Glomerular endothelial cell (primary cell): ENCODE measurements at places on chromosomes 4 and X.

- no peak for DNase-seq
Measured at GRCh38 chr4:75878246-75878756, 24.0 kb downstream of the PPEF2 start.

DNA sequence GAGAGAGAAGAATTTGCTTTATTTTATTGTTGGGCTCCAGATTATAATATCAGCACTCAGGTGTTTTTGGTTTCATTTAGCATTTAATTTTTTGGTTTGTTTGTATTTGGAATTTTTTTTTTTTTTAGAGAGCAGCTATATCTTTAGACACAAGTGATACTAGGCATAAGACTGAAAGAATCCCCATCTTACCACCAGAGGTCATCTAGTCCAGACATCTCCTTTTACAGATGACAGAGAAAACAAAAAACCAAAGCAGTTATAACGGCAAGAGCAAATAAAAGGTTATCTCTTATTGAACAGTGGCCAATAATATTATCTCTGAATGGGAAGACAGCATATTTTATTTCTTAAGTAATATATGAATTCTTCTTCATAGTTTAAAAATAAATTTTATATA, 22.8 kb downstream of the USP38 start:
- no peak for DNase-seq

- DNase-seq, result no peak
Measured at GRCh38 chr4:174697202-174697601, 131.8 kb downstream of the GLRA3 start.

- DNase-seq, result no peak
Measured at GRCh38 chr4:25423548-25423947, 46.5 kb downstream of the ANAPC4 start.

DNA sequence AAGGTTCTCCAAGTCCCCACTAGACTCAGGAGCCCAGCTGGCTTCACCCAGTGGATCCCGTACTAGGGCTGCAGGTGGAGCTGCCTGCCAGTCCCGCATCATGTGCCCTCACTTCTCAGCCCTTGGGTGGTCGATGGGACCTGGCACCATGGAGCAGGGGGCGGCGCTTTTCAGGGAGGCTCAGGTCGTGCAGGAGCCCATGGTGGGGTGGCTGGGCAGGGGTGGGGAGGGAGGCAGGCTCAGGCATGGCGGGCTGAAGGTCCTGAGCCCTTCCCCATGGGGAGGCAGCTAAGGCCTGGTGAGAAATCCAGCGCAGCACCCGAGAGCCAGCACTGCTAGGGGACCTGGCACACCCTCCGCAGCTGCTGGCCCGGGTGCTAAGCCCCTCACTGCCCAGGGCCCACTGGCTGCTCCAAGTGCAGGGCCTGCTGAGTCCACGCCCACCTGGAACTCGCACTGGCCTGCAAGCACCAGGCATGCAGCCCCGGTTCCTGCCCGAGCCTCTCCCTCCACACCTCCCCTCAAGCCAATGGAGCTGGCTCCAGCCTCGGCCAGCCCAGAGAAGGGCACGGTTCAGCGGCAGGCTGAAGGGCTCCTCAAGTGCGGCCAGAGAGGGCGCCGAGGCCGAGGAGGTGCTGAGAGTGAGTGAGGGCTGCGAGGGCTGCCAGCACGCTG, 72.7 kb upstream of the SLIT2 start:
- DNase-seq, result no peak

- no peak for DNase-seq
Measured at GRCh38 chr4:81447566-81448229, 24.0 kb downstream of the RASGEF1B start.

DNA sequence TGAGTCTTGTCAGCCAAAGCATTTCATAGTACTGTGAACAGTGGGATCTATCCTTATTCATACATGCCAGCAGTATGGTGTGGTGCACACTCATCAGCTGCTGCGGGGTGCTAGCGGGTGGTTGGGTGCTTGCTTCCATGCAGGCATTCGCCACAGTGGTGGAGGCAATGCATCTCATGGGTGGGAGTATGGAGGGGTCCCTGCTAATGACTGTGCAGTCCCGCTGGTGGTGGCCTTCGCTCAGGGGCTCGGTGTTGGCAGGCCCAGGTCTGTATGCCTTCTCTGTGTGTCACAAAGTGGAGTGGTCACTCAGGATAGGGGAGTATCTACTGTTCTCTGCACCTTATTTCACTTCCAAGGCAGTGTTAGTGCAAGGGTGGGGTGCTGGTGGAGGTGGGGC, 122.6 kb downstream of the POU3F4 start:
- DNase-seq, result no peak

DNA sequence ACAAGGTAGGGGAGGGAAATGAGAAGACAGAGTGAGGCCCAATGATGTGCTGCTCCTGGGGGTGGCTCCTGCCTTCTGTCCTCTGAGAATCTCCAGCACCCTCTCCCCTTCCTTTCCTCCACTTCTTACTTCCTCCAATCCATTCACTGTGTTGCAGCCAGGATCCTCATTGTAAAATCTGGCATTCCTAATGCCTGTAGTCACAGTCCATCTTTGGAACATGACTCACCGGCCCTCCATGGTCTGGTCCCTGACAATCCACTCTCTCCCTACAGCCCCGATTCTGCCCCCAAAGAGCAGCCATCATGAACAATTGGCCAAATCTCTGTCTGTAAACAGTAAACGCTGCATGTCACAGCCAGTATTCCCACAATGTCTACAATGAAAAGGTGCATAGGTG, 72.9 kb downstream of the CLNK start:
- peak; percentile 27 for DNase-seq

- no peak for DNase-seq
Measured at GRCh38 chr4:187479511-187479910, 516.1 kb upstream of the ZFP42 start.

GRCh38 chrX:36961590-36961989, 46.6 kb upstream of the FAM47C start:
- no peak for DNase-seq

- no peak for DNase-seq
Measured at GRCh38 chr4:13577660-13578059, 33.4 kb upstream of the NKX3-2 start.

- no peak for DNase-seq
Measured at GRCh38 chr4:24482871-24483270, 101.5 kb downstream of the DHX15 start.

- DNase-seq, result no peak
Measured at GRCh38 chr4:145546175-145546915, 64.7 kb downstream of the SMAD1 start.

DNA sequence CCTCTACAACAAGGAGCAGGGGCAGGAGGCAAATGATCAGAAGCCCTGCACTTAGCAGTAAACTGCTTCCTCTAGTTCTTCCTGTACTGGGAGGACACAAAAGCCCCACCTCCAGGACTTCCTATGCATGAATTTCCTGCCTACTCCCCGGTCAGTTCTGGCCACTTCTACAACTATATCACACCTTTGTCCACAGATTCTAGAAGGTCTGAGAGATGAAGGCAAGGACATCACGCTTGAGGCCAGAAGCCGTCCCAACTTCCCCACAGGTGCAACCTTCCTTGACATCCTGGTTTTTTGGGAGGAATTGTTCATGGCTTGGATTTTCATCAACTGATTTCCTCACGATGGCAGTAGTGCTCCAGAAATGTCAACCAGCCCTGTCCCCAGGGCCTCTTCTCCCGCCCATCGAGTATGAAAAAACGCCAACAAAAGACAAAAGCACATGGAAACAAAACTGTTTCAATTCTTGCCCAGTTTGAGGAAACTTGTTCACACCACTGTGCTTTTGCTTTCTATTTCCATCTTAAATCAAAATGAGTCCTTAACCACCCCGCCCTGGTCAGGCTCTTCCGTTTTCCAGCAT, 206.5 kb upstream of the STK26 start:
- DNase-seq, result peak; percentile 90

DNA sequence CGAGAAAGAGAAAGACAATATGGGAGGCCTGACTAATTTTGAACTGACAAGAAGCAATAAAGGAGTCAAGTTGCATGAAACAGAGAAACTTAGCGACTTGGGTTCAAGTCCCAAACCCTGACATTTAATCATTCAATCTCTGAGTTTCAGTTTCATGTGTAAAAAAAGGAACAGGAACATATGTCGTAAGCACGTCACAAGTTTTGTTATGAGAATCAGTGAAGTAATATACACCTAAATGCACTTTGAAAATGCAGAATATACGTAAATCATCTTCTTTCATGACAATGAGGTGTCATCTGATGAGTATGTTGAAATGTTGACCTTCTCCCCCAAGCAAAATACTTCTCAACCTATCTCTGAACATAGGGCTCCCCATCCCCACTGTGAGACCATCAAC, 10.4 kb downstream of the ACOT9 start:
- DNase-seq, result no peak

DNA sequence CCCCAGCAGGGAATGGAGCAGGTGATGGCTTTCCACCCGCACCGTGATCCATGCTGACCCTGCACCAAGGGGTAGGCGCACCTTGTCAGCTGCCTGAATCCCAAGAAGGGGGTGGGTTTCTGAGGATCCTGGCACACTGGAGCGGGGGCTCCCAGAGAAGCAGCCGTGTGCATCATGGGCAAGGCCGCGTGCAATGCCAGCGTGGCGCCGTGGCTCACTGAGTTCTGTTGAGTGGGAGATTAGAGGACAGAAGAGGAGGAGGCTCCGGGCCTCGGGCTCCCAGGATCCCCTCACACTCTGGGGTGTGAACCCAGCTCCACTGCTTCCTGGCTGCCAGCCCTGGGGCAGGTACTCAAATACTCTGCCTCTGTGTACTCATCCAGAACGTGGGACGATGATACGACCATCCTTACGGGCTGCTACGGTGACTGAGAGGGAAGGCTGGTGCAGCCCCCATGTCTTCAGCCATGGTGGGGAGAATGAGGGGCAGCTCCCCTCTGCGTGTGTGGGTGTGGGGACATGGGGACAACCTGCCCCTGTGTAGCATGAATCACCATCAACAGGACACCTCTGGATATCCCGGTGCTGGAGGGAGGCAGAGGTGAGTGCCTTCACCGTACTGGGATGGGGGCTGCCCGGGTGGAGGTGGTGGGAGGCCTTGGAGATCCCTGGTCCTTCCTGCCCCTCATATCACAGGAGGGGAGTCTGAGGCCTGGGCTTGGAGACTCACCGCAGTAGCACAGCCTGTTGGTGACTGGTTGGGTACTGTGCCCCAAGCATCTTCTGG, 52.6 kb downstream of the CPZ start:
- no peak for DNase-seq

DNA sequence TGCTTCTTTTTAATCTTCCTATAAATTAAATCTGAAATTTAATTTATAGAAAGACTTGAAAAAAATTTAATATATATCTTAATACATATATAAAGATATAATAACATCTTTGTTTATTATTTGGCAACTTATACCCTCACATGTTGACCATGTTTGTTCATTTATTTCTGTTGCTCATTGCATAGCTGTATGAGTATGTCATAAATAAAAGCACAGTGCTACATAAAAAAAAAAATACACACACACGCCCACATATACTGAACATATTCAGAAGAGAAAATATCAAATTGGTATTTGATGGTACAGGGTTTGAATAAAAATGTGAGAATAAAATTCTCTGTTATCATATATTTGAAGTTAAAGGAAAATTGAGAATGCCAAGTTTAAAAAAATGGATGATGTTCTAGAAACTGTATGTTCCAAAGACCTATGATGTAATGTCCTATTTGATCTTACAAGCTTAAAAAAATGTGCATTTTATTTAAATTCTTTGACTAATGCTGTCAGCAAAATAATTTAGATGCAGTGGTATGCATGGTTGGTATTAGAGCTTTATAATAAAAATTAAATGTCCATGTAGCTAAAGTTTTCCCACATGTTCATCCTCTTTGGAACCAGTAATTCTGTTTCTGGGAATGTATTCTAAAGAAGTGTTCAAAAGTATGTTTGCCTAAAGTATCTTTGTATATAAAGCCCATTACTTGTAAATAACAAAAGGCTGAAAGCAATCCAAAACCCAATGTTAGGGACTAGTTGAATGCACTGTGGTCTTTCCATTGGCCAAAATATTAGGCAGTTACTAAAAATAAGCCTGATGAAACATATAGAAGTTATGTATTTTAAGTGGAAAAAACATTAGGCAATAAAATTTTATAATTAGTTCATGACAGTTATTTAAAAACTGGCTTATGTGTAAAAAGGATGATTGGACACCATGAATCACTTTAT, 12.9 kb downstream of the TMEM184C start:
- no peak for DNase-seq

GRCh38 chrX:153476666-153477363, 6.4 kb upstream of the HAUS7 start:
- DNase-seq, result no peak
